ENCODE measurements at places on chromosomes 12 and 14.

DNA sequence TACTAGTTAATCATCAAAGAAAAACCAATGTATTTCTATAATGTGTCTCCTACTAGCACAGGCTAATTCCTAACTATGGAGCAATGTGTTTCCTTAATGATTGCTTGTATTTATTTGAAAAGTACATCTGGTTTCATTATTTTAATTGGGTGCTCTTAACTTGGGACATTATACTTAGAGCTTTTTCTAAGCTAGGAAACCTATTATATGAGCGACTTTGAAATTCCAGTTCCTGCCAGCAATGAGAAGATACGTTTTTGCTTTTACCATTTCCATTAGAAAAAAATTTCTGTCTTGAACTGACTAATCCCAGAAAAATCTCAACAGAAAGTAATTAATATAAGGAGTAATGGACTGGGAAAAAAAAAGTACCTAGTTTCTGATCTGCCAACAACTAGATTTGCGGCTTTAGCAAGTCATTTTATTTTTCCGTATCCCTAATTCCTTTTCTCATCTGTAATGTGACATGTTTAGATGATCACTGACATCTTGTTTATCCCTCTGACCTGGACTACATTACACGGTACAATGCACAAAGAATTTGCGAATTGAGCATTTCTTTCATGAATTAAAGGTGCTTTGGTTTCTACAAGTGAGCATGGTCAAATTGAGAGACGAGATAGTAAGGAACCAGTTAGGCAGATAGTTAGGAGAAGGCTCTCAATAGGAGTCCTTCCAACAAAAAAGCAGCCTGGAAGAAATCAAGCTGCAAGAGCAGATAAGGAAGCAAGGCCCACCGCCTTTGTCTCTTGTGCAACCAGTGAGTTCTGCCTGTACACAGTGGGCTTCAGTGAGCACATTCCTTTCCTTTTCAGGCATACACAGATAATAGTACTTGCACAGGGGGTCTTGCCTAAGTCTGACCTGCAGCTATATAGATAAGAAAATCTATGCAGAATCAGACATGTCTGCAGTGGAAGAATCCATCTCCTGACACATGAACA is 1765.0 kb upstream of the FLRT2 start:
- no peak for DNase-seq

DNA sequence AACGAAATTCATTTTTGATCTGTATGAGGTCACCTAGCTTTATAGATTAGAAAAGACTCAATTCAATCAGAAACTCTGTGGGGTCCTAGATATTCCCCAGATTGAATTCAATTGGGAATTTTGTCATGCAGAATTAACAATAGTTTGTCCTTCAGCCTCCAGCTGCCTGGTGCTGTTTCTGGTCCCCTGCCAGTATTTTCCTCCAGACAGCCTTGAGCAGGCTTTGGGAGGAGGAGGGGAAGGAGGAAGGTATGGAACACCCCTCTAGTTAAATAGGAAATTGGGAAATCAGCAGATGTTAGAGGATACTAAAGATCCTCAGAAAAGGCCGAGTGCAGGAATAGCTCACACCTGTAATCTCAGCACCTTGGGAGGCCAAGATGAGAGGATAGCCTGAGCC is 10.6 kb downstream of the GRIP1 start:
- peak; percentile 37 for DNase-seq

DNA sequence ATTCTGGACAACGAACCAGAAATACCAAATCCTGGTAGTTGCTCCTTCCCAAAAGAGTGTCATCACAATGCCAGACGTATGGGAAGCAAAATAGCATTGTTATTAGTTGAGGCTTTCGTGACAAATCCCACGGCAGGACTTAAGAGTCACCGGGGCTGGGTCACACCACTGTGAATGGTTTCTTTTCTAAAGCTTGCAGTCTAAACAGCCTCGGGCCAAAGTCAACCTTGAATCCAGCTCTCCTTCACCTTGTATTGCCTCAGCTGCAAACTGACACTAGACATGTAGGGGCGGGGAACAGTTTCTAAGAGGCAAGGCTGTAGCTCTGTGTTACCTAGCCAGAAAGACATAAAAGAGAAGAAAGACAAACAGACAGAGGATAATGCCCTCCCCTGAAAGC is 734.8 kb downstream of the MED13L start:
- DNase-seq: no peak

DNA sequence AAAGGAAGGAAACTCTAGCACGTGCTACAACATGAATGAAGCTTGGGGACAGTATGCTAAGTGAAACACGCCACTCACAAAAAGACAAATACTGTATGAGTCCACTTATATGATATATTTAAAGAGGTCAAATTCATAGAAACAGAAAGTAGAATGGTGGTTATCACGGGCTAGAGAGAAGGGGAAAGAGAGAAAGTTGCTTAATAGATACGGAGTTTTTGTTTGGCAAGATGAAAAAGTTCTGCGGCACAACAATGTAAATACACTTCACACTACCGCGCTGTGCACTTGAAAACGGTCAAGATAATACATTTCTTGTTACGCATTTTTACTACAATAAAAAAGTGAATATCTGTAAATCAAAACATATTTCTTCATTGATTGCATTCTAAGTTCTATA is 37.3 kb downstream of the FBLN5 start:
- DNase-seq: no peak

GRCh38 chr14:72828604-72829003 is 65.3 kb downstream of the DPF3 start:
- no peak for DNase-seq

- DNase-seq: no peak
Measured at GRCh38 chr14:41830714-41831406, 224.2 kb downstream of the LRFN5 start.

DNA sequence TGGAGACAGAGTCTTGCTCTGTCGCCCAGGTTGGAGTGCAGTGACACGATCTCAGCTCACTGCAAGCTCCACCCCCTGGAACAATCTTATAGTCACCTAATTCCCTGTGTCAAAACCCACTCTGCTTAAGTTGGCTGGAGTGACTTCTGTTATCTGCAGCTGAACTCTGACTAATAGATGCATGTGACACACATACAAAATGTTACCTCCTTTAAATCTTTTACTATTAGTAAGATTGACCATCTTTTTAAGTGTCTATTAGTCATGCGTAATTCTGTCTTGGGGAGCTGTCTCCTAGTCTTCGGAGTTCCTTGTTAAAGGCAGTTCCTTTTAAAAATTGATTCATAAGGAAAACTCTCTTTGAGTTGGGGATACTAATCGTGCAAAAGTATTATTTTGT is 7.4 kb downstream of the IFI27L1 start:
- DNase-seq: no peak

GRCh38 chr12:103779410-103780092 is 61.5 kb downstream of the NT5DC3 start:
- no peak for DNase-seq

DNA sequence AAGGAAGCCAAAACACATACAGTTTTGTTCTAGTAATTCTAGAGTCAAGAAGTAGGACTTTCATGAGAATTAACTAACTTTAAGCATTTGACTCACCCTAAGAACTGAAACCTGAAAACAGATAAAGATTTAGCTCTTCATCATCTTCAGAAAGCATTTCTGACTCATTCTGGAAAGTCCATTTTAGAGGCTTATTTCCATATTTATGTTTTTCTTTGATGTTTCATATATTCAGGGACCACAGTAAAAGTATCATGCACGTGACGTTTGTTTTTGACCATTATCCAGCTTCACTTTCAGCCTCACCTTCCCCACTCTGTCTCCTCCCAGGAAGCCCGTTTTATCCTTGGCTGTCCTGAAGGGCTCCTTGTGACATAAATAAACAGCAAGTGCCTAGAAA is 79.2 kb downstream of the MDGA2 start:
- no peak for DNase-seq
